ENCODE measurements at places on chromosomes 12 and 14.

- no peak for DNase-seq
Measured at GRCh38 chr12:7376196-7376595, 67.8 kb downstream of the CD163L1 start.

GRCh38 chr14:67533754-67534085 is 630 bp downstream of the PLEKHH1 start:
- no peak for DNase-seq

- DNase-seq = no peak
Measured at GRCh38 chr14:35343702-35344101, 51.5 kb downstream of the PSMA6 start.

DNA sequence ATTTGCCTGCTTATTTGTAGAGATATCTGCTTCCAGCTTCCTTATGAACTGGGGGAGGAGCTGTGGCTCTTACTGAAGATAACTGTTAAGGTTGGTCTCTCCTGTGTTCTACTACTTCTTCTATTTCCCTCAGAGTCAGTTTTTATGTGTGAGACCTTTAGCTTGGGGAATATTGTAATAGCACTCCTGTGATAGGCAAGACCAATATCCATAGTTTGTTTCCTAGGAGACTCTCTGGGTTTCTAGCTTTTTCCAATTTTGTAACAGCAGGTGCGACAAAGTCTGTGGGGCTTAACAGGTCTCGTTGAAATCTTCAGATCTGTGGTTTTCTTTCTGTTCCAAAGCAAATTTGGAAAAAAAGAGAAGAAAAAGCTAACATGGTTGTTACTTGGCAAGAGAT is at the start of gene OR10G3:
TSS of gene OR10G3 (minus strand) at position 101 of the 400 bp plus-strand sequence. CDS start 9,332 bp downstream, outside the sequence.
- DNase-seq = no peak

DNA sequence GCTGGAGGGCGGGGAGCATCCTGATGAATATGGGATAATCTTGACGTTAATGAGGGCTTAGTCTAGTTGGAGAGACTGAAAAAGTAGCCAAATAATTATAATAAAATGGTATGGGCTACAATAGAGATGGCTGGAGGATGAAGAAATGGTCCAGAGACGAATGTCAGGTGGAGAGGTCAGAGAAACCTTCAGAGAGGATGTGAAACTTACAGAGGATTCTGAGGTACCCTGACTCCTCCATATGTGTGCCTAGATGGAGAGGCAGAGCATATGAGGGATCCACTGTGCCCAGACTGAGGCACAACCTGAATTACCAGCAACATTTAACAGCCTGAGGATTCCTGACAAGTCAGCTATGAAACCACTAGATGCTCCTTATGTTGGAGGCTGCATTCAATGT is 417.0 kb downstream of the ATP23 start:
- DNase-seq = no peak

GRCh38 chr12:93957870-93958269 is 190.5 kb upstream of the PLXNC1 start:
- no peak for DNase-seq

- no peak for DNase-seq
Measured at GRCh38 chr12:90630006-90630405, 325.0 kb downstream of the CCER1 start.

Data from stimulated activated CD8-positive, alpha-beta memory T cell treated with anti-CD3 and anti-CD28 coated beads, Interleukin-7, amount 100 ng/mL, for 1 hour (primary cell).